T47D (cell line): ENCODE measurements at places on chromosomes 2 and 18.

- peak; percentile 58 for DNase-seq
Observed at GRCh38 chr2:219997341-219997851, 370.0 kb downstream of the SLC4A3 start.

GRCh38 chr18:48821251-48821590, 129.5 kb downstream of the SMAD7 start:
- DNase-seq: no peak

GRCh38 chr2:42916324-42916723, 123.9 kb upstream of the HAAO start:
- DNase-seq: no peak

DNA sequence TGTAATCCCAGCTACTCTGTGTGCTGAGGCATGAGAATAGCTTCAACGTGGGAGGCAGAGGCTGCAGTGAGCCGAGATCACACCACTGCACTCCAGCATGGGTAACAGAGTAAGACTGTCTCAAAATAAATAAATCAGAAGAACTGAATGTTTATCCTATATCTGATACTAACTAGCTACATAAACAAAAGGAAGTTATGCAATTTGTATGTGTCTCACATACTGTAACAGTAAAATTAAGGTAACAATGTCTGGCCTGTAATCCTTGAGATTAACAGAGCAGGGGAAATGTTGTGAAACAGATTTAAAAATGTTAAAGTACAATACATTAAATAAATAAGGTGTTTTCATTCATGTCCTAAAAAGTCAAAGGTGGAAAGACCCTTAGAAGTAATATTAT, 150.8 kb downstream of the MEMO1 start:
- DNase-seq: no peak

DNA sequence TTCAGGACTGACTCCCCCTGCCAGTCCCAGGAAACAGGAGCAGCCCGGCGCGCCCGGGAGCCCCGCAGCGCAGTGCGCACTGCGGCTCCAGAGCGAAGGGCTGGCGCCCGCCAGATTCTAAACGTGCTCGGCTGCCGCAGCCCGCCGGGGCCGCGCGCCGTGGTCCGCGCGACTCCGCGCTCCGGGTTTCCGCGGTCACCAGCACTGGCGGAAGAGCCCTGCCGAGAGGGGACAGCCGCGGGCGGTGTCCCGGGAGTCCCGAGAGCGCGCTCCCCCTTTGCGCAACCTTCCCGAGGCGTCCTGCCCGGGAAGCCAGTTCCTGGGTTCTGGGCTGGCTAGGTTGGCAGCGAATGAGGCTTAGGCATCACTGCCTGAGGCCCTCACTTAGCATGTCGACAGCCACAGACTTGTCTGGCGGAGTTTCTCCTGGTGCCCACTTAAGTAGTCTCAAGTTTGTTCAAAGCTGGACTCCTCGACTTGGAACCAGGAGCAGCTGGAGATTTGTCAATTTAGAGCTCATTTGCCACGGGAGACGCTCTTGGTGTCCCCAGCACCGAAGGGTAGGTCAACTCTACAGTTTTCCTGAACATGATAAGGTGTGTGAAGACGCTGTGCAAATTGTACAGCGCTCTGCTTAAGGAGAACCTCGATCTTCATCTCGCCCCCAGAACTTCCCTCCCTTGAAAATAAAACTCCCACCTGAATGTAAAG, 1.5 kb upstream of the VSNL1 start:
- no peak for DNase-seq

DNA sequence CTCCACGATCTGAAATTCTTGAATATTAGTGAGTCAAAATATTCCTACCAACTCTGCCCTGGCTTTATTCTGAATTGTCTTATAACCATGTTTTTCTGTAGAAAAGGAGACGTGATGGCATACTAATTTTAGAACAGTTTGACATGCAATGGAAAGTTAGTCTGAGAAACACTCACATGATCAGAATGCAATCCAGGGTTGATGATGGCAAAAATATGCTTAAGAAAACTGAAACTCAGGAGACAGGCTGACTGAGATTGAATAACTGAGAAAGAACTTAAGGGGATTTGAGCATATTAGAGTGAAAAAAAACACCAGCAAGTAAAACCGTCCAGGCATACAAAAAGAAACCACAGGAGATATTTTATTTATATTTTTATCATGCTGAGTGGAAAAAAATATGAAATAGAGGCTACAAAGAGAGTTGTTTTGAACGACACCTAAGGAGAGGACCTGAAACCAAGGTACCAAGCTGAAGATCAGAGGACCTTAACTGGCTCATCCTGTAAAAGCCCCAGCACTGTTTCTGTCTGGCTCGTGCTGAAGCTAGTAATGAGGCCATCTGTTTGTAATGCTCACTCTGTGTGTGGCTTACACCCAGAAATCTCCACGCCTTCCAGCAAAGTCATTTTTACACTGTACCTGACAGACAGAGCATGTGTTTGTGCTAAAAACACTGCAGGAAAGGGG, 437.2 kb upstream of the PKDCC start:
- DNase-seq: no peak

- no peak for DNase-seq
Observed at GRCh38 chr2:176443946-176444345, 174.7 kb downstream of the MTX2 start.

- peak; percentile 54 for DNase-seq
Observed at GRCh38 chr2:86747711-86748639, 27.9 kb downstream of the RMND5A start.

DNA sequence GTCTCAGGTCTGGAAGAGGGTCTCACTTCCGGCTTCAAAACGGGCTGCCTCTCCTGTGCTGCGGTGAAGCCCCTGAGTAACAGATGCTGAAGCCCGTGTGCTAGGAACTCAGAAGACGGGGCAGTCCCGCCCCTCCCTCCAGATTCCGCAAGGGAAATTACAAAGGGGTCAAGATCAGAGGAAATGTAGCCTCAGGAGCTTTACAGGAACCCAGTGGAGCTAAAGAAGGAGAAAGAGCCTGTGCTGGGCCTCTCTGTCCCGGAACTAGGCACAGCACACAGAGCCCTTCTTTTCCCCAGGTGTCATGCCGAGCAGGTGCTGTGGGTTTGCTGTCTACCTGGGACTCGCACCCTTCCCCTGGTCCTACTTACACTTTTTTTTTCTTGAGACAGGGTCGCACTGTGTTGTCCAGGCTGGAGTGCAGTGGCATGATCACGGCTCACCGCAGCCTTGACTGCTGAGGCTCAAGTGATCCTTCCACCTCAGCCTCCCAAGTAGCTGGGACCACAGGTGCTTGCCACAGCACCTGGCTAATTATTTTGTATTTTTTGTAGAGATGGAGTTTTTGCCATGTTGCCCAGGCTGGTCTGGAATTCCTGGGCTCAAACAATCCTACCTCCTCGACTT, 72.7 kb upstream of the MAP4K4 start:
- DNase-seq: no peak

GRCh38 chr2:45823723-45824206, 172.3 kb downstream of the PRKCE start:
- DNase-seq: peak; percentile 59

DNA sequence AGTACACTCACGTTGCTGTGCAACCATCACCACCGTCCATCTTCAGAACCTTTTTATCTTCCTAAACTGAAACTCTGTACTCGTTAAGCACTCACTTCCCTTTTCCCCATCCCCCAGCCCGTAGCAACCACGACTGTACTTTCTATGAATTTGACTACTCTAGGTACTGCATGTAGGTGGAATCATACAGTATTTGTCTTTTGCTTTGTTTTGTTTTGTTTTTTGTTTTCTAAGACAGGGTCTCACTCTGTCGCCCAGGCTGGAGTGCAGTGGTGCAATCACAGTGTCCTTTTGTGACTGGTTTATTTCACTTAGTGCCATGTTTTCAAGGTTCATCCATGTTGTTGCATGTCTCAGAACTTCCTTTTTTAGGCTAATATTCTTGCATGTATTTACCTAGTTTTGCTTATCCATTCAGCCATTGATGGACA, 7.0 kb upstream of the TYMS start:
- no peak for DNase-seq

- no peak for DNase-seq
Observed at GRCh38 chr2:238846628-238847418, 1.1 kb upstream of the TWIST2 start.

DNA sequence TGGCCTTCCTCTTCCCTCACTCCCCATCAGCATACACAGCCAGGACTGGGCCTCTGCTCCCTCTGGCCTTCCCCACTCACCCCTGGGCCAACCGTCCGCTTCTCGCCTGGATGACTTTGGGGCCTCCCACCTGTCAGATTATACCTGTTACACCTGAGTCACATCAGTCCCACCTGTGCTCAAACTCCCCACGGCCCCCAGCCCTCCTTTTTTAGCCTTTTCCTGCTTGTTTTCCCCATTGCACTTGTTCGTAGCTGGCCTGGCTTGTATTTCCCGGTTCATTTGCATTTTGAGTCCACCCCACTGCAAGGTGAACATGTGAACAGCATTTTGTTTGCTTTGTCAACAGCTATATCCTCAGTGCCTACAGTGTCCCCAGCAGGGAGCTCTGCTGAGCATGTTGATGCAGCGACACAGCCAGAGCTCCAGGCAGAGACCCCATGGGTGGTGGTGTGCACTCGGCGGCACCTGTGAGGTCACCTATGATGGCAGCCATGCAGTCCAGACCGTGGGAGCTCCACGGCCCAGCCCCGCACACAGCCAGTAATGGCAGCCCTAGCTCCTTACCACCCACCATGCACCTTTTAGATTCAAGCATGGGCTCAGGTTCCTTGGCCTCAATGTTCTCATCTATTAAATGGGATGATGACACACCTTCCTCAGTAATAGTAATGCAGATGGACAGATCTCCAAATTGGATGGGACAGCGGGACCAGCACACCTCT, 276.4 kb upstream of the HS6ST1 start:
- peak; percentile 85 for DNase-seq

GRCh38 chr2:121519732-121520640, 10.7 kb upstream of the RNU4ATAC start:
- DNase-seq: no peak

DNA sequence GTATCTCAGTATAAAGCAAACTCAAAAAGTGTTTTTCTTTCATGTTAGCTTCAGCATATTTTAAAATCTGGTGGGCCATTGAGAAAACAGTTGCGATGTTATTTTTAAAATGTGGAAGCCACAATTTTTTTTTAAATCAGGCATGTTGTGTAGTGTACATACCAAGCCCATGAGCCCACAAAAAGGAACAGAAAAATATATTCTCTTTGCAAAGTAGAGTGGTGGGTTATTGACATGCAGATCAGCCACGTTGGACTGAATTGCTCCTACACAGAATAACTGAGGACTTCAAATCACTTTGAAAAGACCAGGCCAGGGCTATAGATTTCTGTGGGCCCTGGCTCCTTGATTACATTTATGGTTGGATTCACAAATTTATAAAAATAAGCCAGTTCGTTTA, 774.4 kb downstream of the DCC start:
- DNase-seq: no peak

DNA sequence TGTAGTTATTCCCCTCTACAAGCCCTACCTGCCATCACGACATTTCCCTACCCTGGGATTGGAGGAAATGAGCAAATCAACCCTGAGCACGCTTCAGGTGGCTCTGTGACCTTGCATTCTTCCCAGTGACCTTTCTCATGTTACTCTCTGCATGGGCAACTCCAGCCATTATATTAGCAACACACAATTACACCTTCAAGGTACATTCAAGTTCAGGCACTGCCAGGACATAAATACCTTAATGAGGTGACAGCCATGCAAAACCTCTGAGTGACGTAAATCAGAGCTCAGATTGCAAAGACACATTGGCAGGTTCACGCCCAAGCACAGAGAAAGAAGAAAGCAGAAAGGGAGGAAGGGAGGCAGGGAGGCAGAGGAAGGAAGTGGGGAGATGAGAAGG, 68.7 kb upstream of the ALK start:
- no peak for DNase-seq

GRCh38 chr2:98703738-98704137, 27.2 kb downstream of the MGAT4A start:
- DNase-seq: no peak

GRCh38 chr2:96772903-96773671, 12.4 kb downstream of the CNNM4 start:
- DNase-seq: no peak

GRCh38 chr2:228917220-228917619, 353.9 kb downstream of the PID1 start:
- no peak for DNase-seq
